MCF 10A (cell line): ENCODE measurements at places on chromosomes 16 and 17.

- no peak for DNase-seq
Observed at GRCh38 chr16:52727849-52728248, 180.9 kb upstream of the TOX3 start.

DNA sequence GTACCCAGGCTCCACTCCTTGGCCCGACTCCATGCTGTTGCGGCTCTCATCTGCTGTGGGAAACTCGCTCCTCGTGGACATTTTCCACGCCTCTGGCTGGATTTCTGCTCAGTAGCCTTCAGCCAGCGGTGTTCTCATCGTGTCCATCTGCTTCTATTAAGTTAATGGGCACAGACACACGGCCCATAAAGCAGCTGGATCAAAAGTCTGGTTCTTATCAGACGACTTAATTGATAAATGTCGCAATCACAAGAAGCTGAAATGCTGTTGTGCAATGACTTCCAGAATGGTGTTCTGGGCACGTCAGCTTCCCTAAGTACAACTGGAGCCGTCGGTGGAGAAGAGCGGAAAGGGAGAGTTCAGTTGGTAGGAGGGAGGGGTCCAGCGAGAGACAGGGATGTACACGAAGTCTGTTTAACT is 211.7 kb upstream of the CHMP6 start:
- DNase-seq = peak; percentile 28

DNA sequence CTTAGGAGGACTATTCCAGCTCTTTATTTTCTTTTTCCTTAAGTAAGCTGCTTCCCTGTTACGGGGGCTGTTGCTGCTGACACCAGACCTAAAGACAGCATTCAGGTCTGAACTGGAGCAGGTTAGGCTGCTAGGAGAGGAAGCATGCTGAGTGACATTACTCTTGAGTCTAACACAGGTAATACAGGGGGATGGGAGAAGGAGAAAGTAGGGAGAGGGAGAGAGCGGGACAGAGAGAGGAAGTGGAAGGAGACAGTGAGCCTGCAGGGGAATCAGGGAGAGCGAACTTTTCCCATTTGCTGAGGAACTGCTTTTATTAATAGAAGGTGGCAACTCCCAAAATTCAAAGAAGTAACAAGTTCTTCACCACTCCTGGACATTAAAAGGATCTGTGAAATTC is 130.9 kb downstream of the PARN start:
- DNase-seq = no peak

GRCh38 chr16:78437352-78437968 is 338.0 kb downstream of the WWOX start:
- peak; percentile 45 for DNase-seq

DNA sequence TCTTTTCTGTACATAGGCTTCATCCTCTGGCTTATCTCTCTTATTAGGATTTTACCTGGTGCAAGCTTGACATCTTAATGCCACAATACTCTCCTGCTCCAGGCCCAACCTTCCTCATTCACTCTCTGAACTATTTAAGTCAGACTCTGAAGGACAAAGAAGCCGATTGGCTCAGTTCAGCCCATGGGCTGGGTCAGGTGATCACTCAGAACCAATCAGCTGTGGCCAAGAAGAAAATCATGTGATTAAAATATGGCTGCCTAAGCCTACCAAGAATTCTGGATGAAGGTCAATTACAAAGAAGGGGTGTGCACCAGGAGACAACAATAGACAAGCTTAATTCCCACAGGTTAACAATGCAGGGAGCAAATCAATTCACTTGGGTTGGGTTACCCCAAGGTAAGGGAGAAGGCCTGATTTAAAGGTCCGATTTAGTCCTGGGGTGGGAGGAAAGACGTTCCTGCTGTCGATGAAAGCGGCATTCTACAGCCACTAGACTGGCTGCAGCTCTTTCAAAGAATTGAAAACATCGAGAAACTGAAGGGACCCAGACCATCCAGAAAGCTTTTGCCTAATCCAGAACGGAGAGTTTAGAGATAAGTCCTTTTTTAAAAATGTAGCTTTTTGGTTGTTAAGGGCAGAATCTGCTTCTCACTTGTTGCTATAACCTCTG is 42.9 kb upstream of the NFAT5 start:
- no peak for DNase-seq

GRCh38 chr17:47325176-47325575 is 1.4 kb downstream of the EFCAB13 start:
- no peak for DNase-seq

DNA sequence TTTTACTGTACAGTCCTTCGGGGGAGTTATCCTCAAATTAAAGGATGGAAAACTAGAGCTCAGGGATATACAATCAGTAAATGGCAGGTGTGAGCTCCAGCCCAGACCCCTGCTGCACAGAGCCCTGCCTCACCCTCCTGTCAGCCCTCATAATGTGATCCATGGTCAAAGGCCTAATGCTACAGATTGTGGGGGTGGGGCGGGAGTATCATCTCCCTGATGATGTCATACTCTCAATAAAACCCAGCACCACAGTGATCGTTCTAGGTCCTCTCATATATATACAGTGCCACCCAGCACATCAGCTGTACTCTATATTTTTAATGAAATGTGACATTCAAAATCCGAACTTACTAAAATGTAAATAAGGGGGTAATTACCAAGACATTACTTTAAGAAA is 61.5 kb downstream of the SLC39A11 start:
- no peak for DNase-seq

- peak; percentile 68 for DNase-seq
Observed at GRCh38 chr16:711548-712320, 3.2 kb upstream of the METRN start.

DNA sequence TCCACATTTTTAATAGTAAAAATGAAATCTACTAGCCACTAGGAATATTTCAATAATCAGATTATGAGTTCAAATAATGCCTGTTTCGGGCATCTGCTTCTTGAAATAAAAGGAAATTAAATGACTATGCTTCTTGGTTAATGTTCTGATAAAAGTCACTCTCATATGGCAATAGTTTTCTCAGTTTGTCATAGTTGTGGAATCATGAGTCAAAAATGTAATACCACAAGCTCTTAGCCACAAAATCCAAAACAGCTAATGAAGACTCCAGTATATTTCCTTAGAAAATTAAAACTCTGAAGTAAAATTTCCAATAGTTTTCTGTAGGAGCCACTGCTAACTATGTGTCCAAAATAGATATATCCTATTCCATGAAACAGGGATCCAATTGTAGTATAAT is 676.3 kb upstream of the CDH8 start:
- no peak for DNase-seq

GRCh38 chr17:59530531-59530930 is 34.9 kb upstream of the DHX40 start:
- DNase-seq = no peak

GRCh38 chr17:7644775-7645174 is 6.0 kb upstream of the ATP1B2 start:
- DNase-seq = no peak

GRCh38 chr16:89827383-89828198 is 684 bp upstream of the SPIRE2 start:
- DNase-seq = peak; percentile 42

DNA sequence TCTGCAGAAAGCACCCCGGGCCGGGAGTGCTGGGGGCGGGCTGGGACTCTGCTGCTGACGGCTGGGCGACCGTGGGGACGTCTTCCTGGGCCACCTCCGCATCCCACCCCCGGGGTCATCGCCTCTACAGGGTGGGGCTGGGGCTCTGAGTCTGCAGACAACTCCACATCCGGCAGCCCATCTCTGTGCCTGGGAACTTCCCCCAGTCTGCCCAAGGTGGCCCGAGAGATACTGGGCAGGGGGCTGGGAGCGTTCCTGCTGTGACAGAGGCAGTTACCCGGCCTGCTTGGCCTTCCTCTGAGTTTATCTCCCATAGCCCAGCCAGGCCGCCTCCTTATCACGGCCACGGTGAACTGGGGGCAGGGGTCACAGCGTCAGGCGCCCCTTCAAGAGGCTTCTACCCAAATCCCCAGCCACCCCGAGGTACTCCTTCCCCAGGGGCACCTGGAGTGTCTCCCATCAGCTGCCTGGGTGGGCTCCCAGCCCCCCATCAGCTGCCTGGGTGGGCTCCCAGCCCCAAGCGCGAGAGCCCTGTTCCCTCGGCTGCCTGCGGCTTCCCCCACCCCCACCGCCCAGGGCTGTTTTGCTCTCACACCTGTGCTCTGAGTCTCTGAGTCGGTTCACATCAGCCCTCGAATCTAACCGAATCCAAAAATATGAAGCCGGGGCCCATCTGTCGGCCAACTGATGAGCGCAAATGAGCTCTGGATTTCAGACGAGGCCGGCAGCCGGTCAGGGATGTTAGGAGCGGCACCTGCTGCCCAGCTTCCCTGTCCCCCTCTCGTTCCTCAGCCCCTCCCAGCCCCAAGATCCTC is 15.6 kb upstream of the CBFA2T3 start:
- no peak for DNase-seq

DNA sequence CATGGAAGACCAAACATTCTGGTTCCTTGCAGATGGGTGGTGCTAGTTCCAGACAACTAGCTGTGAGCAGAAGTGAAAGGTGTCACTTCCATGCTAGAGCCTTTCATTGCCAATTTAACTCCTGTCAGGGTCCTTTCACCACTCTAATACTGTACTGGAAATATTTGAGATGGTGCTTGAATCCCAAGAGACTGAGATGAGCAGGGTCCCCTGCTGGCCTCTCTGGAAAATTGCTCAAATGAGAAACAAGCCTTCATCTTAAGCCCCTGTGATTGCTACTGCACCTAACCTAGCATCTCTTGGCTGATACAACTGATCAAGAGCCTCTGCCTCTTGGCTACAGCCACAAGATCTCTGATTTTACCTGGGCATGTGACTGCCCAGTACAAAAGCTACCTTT is 7.4 kb upstream of the VAC14 start:
- DNase-seq = no peak

DNA sequence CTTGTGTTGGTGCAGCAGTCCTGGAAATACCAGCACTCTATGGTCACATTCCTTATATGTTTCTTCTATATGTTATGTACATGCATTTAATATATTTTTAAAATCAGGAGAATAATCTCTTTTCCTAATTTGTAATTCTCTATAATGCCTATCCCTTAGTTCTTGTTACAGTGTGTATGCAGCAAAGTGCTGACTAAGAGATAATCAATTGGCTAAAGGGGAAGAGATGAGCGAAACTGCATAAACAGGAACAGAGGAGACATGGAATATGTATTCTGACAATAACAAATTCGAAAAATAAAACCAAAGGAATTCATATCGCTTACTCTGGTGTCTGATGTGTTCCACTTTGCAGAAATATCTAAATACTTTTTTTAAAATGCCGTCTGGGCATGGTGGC is 41.7 kb downstream of the SYNRG start:
- no peak for DNase-seq

- DNase-seq = no peak
Observed at GRCh38 chr17:10380631-10381408, 8.0 kb upstream of the MYH13 start.

DNA sequence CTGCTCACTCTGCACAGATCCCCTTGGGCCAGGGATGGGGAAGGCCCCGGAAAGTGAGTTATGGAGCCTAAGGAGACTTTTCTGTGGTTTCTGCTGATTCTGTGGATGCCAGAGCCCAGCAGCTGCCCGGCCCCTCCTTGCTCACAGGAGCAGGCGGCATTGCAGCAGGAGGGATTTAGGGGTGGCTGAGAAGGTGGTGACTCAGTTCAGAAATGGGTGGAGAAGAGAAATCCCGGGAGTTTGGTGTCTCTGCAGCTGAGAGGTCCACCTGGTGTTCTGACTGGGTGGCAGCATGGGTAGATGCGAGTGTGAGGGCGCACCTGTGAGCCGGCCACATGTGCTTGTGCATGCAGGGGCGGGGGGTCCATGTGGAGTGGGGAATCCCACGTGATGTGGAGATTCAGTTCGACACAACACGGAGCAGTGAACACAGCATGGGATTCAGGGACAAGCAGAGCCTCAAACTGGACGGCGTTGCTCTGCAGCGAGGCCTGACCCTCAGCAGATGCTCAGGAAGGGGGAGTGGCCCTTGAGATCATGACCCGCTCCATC is 16.0 kb upstream of the SPPL2C start:
- peak; percentile 30 for DNase-seq

GRCh38 chr17:56708220-56708558 is 114.7 kb downstream of the NOG start:
- no peak for DNase-seq

- no peak for DNase-seq
Observed at GRCh38 chr17:36544044-36544306, 744 bp upstream of the GGNBP2 start.

DNA sequence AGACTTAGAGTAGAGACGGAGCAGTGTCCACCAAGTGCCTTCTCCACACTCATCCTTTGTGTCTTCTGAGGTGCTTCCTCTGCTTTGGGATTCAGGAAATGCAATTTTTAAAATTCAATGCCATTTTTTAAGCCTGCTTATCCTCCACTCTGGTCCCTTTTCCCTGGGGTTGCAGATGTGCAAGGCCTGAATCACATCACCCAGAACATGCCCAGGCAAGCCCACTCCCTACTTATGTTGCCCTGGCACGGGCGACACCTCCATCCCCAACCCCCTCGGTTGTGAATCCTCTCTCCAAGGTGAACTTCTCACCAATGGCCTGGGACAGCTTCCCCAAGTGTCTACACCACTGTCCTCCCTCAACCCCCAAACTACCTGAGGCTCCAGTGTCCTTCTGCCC is 116.2 kb downstream of the C17orf67 start:
- peak; percentile 48 for DNase-seq

DNA sequence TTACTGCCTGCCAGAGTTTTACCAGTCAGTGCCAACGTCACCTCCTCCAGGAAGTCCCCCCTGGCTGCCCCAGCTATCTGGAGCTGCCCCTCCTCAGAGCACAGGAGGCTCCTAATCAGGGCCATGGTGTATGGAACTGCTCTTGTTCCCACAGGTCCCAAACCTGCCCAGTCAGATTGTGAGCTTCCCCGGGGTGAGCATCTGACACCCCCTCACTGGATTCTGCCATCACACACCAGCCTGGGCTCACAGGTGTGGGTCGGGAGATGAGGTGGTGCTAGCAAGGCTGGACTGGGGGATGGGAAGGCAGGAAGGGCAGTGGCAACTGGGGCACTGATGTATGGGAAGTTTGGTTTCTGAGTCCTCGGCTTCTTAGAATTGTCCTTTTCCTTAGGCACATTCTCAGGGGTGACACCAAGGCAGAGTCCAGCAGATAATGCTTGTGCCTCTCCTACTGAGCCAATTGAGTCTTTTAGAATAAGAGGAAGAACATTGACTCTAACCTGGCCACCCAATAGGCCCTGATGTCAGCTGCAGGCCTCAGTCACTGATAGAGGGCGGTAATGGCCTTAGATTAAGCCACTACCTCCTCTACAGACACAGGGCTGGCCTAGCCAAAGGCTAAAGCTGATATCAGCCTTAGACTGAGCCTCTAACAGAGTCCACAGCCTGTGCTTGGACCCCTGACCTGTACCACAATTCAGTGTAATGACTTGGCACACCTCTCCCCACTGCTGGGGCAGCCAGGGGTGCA is 107.9 kb downstream of the WSCD1 start:
- DNase-seq = no peak
